ENCODE measurements at places on chromosomes 7 and 10.
A peak's percentile ranks its signal among the peaks of the same experiment; 100 is the strongest.

- DNase-seq: no peak
Measured at GRCh38 chr7:47034180-47034579, 547.7 kb downstream of the TNS3 start.

GRCh38 chr10:44332465-44332864 lies 52.4 kb downstream of the CXCL12 start:
- no peak for DNase-seq

DNA sequence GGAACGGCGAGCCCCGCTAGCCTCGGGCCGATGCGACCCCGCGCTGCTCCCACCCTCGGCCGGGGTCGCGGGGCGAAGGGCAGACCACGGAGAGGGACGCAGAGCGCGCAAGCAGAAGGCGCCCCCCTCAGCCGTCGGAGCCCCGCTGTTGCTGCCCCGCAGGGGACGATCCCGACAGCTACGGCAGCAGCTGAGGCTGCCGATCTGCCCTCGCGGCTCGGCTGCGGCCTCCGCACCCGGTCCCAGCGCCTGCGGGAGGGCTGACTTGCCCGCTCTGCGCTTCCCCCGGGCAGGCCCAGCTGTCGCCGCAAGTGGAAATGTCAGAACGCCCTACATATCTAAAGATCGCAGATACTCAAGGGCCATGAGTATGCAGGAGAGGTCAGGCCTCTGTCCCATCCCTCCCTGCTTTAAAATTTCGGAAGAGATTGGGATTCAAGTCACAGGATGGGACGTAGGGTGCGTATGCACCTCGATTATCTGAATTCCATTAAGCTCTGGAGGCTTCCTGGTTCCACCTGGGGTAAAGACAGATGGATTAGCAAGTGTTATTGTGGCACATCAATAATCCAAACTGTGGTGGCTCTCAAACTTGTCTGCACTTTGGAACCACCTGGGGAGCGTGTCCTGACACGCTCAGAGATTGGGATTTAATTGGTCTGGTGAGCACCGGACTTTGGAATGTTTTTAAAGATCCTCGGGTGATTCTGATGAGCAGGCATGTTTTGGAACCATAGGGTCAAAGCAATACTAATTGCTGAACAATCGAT lies at the start of gene CRPPA:
CRPPA (minus strand) TSS at position 206 of the 770 bp plus-strand sequence. CDS start 216 bp downstream, outside the sequence.
- DNase-seq: peak; percentile 24

- no peak for DNase-seq
Measured at GRCh38 chr10:132468651-132469050, 68.9 kb upstream of the INPP5A start.

GRCh38 chr10:120436439-120437112 lies 20.5 kb upstream of the PLPP4 start:
- DNase-seq: no peak

DNA sequence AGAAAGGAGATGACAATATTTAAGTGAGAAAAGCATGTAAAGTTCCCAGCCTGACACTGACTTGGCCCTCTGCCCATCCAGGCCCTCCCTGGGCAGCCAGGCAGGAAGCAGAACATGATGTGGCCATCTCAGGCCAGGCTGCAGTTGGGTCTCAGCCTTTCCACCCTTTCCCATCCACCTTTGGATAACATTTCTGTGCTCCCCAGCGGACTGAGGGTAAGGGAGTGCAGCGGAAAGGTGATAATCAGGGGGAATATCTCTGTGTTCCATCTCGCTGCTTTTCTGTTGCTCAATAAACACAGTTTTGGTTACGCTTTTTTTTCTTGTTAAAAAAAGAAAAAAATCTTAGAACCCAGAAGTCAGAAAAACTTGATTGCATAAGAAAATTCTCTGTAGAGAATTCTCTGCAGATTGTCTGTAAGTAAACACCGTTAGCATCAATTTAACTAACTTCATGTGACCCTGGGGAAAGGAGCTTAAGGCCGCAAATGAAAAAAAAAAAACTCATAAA lies 37.2 kb upstream of the TARP start:
- DNase-seq: peak; percentile 68

DNA sequence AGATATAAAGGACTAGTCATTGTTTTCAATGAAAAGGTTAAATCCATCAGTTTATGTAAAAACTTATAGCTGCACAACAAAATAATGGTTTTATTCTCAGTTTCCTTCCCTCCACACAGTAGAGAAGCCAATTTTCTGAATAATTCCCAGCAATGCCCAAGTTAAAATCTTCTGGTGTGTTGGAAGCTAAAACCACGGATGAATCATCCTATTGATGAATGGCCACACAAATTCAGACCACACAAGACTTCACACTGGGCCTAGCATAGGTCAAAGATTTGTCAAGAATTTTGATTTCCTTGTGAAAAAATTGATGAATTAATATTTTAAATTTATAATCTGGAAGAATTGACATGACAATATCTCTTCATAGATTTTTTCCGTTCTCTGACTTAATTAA lies 617.6 kb downstream of the INHBA start:
- no peak for DNase-seq

- peak; percentile 78 for DNase-seq
Measured at GRCh38 chr7:128937647-128938543, at the start of gene IRF5. Gene IRF5 (plus strand): TSS chr7:128937927. CDS start chr7:128942082, 4,155 bp downstream.

- no peak for DNase-seq
Measured at GRCh38 chr7:115965796-115966475, 64.6 kb downstream of the TFEC start.

DNA sequence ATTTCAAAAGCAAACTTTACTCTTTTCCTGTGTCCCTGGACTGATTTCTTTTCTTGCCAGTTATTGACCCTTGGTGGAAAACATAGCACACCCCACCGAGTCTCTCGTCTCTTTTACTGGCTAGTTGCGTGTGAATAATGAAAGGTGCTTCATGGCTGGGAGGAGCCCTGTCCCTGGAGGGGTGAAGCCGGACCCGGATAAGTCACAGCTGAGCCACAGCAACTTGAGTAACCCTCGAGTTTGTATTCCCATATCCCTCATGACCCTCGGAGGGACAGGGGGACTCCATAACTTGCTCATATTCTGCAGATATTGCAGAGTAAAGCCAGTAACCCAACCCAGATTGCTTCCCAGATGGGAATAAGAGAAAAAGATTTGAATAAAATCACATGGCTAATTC lies 147.5 kb upstream of the FRMD4A start:
- DNase-seq: no peak

- DNase-seq: no peak
Measured at GRCh38 chr10:131563411-131563810, 251.9 kb upstream of the TCERG1L start.

- DNase-seq: no peak
Measured at GRCh38 chr7:146741911-146742310, 625.3 kb downstream of the CNTNAP2 start.

DNA sequence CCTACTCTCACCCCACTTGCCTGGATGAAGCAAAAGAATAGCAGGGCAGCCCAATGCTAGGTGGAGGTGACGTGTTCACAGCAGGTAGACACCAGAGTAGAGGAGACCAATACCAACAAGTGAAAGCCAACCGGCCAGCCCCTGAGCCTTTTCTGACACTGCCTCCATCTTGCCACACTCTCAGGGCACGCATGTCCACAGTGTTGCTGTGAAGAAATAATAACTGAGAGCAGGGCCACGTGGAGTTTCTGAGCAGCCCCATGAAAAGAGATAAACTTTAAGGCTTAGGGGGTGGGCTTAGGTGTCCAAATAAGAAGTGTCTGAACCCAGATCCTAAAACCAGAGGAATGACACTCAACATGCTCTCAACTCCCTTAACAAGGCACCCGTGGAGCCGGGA lies 9.0 kb upstream of the TMEM273 start:
- no peak for DNase-seq

- no peak for DNase-seq
Measured at GRCh38 chr7:43058271-43059066, 54.0 kb upstream of the HECW1 start.

DNA sequence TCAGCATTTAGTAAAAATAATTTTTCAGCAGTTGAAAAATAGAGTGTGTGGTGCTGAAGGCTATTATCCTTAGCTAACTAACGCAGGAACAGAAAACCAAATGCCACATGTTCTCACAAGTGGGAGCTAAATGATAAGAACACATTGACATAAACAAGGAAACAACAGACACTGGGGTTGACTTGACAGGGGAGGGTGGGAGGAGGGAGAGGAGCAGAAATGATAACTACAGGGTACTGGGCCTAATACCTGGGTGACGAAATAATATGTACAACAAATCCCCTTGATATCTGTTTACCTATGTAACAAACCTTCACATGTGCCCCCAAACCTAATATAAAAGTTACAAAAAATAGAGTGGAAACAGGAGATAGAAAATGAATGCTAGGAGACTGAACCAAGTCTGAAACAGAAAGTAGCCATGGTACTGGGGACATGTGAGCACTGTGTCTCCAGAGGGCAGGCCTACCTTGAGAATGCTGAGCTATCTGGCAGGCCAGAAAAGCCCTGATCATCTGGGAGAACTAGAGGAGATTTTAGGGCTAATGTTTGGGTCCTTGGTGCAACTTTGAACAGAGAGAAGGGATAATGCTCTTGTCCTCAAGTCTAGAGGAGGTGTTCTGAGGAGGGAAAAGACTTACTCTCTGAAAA lies 4.7 kb upstream of the EFCAB10 start:
- DNase-seq: no peak

DNA sequence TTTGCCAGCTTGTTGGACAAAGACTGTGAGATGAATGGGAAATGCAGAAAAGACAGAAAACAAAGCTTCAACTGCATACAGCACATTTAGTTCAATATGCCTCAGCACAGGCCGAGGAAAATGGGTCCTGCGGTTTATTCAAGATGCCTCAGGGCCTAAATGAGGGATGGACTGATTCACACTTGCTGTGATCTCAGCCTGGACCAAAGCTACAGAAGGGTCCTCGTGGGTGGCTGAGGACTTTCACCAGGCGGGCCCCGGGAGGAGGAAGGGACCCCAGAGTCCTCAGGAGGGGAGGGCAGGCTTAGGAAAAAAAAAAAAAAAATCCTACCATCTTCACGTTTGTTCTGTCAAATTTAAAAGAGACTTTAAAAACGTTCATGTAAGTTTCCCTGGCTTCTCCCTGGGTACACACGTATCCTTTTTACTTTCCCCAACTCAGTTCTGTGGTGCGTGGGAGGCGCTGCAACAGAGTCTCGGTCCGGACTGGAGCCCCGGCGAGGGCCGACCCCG lies 624 bp upstream of the ZNF783 start:
- DNase-seq: peak; percentile 7
